ENCODE measurements at places on chromosomes 2 and 18.

DNA sequence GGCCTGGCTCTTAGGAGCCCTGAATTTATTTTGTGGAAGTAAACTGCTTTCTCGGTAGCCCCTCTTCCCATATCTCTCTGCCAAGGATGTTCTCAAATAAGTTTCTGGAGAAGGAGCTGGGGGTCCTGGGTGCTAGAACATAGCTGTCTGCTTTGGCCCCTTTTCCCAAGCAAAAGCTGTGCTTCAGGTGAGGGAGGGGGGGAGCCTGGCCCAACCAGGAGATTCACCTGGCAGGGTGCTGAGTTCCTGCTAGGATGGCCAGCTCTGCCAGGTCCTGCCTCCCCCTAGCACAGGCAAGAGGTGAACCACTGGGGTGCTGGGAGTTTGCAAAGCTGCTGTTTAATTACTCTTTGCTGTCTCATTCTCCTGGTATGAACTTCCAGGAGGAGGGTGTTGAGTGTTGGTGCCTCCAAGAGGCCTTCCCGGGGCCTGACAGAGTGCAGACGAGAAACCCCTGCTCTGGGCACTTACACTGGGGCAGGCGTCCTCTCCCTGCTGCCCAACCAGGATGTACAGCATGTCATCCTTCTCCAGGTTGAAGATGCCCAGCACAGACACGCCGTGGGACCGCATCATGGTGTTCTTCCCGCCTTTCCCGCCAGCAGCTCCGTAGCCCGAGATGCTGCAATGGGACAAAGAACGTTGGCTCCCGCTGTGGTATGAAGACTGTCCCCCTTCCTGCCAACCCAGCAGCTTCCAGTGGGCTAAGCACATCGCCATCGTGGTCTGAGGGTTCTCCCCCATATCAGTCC, 124.2 kb downstream of the CLIP4 start:
- DNase-seq: no peak

DNA sequence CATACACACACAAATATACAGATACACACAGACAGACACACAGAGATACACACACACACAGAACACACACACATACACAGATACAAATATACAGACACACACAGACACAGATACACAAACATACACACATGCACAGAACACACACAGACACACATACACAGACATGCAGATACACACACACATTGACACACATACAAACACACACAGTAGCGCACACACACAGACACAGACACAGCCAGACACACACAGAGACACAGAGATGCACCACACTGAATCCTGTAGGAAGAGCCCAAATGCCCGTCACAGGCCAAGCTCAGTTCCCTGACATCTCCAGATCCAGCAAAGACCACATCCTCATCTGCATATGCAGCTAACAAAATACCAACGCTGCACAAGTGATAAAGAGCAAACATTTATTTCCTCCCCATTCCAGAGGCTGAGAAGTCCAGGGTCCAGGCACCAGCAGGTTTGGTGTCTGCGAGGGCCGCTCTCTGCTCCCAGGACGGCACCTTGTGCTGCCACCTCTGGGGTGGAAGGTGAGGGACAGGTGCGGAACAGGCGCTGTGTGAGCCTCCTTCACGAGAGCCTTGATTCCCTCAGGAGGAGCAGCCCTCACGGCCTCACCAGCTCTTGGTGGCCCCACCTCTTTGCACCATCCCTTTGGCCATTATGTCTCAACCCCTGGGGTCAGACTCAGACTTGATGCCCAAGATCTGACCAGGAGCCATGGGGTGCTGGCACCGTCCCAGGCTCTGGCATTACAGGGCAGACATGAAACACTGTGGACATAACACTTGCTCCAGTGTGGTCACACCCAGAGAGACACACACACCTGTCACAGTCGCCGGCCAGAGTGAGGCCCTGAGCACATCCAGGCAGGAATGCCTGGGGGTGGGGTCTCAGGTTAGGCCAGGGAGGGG, 108.7 kb downstream of the NDUFA10 start:
- DNase-seq: no peak

DNA sequence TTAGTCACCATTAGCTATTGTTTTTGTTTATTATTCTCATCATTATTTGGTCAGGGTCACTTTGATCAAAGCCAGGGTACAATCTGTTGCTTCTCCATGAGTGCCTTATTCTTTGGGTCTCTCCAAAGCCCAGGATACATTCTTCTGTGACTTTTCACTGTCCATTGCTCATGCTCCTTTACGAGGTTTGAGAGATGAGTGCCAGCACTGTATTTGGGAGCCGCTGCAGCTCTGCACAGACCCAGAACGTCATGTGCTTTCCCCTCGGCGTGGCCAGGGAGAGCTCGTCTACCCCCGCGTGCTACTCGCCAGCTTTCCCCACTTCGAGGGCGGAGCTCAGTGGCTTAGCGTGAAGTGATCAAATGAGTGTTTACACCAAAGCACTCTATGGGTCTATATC, 123.7 kb downstream of the COL6A3 start:
- DNase-seq: no peak

GRCh38 chr2:37653805-37654378, 17.6 kb downstream of the CDC42EP3 start:
- DNase-seq: no peak

- DNase-seq: no peak
Observed at GRCh38 chr2:173993459-173993858, 28.3 kb upstream of the SP3 start.

DNA sequence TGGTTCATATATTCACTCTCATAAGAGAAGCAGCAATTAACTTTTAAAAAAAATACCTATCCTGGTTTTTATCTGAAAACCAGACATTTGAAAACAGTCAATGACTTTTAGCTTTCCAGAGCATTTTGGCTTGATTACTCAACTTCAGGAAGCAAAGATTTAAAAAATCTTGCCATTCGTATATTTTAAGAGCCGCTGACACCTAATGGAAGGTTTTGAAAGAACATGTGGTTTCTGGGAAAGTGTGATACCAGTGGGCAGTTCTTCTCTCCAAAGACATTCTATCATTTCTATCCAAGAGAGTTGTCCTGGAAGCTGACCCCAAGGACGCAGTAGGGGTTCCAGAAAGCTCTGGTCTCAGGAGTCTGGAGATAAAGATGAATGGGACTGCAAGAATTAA, 234.7 kb downstream of the TTC32 start:
- no peak for DNase-seq

DNA sequence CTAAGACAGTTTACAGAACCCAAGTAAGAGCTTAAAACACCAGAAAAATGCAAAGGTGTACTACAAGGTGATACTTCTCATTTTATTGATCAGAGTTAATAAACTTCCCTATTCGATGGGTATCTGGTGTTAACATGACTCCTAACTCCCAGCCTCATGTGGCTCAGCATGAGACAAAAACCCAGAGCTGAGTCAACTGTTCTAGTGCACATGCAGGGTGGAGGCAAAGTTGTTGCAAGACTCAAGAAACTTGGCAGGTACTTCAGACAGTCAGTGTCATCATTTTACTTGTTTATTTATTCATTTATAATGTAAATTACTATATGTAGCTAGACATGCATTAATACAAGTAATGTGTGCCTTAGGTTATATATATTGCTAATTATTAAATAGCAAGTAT, 216.6 kb upstream of the DSEL start:
- DNase-seq: no peak

GRCh38 chr2:173040729-173041128, 34.9 kb upstream of the MAP3K20 start:
- no peak for DNase-seq

DNA sequence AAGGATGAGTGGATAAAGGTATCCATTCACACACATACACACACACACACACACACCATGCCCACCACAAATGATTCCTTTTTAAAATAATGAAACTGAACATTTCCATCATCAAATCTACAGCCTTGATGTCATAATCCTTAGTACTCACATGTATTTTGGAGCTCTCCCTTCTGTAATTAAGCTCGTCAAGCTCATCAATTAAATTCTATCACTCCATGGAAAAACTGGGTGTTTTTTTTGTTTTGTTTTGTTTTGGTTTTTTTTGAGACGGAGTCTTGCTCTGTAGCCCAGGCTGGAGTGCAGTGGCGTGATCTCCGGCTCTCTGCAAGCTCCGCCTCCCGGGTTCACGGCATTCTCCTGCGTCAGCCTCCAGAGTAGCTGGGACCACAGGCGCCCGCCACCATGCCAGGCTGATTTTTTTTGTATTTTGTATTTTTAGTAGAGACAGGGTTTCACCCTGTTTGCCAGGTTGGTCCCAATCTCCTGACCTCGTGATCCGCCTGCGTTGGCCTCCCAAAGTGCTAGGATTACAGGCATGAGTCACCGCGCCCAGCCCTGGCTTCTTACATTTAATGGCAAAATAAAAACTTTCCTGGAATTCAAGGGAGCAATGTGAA, 78.6 kb upstream of the RGPD4 start:
- no peak for DNase-seq

- DNase-seq: no peak
Observed at GRCh38 chr2:61380056-61380881, 90.6 kb downstream of the USP34 start.
